ENCODE measurements at places on chromosomes 16 and 17.

DNA sequence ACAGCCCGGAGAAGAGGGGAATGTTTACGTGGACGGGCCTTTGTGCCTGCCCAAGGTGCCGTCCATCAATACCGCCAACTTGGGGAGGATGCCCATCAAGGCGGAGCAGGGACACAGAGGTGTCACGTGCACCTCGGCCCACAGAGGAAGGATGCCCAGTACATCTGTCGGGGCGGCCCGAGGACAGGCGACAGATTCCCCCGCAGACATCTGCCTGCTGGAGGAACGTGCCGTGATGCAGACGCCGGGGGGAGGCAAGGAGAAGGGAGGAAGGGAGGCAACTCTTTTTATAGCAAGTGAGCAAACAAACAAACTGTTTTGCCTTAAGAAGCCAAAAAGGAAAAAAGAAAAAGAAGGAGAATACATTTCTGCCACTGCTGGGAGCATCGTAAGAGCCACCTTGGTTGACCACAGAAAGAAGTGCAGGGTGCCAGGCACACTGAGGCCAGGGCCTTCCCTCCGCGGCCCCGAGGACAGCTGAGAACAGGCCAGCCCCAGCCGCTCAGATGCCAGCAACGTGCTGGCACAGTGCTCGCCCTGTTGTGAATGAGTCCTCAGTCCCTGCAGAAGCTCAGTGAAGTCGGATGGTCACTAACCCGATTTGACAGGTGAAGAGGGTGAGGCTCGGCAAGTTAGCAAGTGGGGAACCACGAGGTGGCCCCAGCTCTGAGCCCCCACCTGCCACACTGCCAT, 146.4 kb downstream of the RBFOX3 start:
- no peak for DNase-seq

DNA sequence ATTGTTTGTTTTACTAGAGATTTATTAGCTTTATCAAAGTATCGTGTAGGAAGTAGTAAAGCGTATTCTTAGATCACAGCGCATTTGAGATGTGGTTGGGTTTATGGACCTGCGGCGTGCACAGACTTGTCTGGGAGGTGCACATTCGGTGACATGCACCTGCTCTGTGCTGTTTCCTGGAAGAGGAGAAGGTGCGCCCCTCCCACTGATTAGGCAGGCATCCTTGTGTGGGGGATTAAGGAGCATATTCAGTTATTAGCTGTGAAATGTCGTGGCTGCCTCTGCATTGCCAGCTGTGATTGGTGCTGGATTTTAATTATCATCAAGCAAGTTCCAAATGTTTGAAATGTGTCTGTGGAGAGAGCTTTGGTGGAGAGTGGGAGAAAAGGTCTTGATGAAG, 903.8 kb upstream of the RBFOX1 start:
- DNase-seq, result no peak

DNA sequence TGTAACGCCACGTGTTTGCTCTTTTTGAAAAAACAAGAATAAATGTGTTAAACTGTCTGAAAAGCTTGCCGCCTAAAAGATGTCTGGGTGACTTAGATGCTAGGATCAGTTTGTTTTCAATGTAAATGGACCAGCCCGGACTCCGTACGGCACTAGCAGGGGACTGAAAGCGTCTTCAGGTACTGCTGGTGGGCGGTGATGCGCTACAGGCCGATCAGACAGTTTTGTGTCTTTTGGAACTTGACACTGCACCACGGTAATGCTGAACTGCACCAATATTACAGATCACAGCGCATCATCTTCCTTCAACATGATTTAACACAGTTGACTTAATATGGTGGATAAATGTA, 727 bp upstream of the MBTPS1 start:
- DNase-seq, result no peak

DNA sequence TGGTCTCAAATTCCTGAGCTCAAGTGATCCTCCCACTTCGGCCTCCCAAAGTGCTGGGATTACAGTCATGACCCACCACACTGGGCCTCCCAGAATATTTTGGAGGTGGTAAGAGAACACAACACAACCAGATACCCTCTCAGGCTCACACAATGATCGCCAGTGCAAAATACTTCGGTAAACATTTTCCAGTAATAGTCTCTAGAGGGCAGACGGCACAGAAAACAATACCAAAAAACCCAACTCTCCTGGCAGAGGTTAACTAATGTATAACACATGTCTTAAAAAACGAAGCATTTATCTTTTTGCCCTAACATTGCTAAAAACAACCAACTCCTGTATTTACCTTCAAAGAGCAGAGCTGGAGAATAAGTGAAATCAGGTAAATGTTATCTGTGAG, 10.5 kb downstream of the NUFIP2 start:
- no peak for DNase-seq

DNA sequence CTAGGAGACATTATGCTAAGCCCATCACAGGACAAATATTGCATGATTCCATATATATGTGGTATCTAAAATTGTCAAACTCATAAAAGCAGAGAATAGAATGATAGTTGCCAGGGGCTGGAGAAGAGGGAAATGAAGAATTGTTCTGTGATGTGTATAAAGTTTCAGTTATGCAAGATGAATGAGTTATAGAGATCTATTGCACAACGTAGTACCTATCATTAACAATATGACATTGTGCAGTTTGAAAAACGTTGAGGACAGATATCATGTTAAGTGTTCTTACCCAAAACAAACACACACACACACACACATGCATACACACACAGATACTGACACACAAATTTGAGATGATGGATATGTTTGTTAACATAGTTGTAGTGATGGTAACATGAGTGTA, 871.6 kb upstream of the GOT2 start:
- no peak for DNase-seq

DNA sequence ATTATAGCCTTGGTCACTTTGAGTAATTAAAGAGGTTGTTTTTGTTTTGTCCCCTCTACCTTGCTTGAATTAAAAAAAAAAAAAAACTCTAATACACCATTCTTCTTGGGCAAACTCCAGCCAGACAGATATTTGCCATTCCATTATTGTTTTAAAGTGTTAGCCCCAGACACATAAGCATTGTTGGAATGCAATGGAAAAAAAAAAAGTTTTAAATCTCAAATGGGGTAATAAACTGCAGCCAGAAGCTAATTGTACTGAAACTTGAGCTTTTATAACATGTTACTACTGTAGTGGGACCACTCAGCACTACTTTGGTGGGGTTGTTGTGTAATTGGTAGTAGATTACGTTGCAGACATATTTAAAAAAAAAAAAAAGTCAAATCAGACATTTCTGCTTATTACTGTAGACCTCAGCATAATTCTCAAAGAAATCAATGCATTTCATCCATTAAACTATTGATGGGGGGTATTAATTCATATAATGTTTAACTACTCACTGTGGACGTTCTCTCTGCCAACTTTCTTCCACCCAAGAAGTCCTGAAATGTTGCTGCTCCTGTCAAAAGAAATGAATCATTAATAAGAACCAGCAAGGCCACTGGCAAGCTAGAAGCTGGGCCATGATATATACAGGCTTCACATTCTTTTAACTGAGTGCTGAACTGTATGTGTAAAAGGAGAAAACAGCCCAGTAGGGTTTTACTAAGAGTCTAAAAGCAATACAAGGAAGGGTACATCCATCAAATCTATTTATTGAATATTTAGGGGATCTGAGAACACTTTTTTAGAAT, 626.6 kb upstream of the SOX9 start:
- DNase-seq, result no peak

- no peak for DNase-seq
Measured at GRCh38 chr16:1560866-1561265, 27.4 kb downstream of the TMEM204 start.

DNA sequence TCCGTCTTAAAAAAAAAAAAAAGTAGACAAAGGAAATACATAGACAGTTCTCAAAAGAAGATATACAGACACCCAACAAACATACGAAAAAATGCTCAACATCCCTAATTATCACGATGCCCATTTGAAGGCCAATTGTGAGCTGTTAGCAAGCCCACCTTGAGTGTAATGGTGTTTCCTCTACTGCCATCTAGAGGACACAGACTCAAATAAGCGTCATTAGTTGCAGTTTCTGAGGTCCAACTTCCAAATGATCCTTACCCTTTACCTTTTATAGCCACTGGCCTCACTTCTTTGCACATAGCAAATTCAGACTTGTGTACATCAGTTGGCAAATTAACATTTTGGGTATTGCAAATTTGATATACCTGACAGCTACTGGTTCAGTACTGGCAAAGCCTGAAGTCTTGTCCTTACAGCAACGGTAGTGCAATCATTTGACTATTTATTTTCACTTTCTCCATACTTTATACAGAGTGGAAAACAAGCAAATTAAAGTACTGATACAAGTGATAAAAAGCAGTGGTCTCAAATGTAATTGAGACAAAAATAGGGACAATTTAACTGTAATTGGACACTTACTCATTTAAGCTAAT, 536.3 kb upstream of the EEF2KMT start:
- no peak for DNase-seq

DNA sequence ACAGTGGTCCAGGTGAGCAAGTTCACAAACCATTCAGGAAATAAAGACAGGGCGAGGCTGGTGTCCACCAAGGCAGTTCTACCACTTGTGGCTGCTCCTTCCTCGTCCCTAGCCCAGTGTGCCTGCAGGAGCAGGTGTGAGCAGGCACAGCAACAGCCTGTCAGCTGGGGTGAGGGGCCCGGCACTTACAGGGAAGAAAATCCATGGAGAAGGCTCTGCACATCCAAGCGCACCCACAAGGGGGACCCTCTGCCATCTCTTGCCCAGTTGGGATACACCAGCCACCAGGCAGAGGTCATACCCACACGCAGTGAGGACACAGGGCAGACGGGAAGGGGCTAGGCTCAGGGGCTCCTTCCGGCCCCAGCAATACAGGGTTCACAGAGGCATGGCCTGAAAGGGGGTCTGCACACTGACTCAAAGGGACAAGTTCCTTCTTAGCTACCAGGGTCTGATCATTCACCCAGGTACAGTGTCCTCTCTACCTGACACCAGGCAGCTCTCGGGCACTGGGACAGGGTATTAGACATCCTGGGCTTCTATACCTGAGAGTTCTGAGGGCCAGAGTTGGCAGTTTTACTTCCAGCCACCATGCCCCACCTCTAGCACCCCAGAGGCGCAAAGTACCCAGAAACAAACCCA, 27.0 kb downstream of the CDIP1 start:
- DNase-seq, result no peak

DNA sequence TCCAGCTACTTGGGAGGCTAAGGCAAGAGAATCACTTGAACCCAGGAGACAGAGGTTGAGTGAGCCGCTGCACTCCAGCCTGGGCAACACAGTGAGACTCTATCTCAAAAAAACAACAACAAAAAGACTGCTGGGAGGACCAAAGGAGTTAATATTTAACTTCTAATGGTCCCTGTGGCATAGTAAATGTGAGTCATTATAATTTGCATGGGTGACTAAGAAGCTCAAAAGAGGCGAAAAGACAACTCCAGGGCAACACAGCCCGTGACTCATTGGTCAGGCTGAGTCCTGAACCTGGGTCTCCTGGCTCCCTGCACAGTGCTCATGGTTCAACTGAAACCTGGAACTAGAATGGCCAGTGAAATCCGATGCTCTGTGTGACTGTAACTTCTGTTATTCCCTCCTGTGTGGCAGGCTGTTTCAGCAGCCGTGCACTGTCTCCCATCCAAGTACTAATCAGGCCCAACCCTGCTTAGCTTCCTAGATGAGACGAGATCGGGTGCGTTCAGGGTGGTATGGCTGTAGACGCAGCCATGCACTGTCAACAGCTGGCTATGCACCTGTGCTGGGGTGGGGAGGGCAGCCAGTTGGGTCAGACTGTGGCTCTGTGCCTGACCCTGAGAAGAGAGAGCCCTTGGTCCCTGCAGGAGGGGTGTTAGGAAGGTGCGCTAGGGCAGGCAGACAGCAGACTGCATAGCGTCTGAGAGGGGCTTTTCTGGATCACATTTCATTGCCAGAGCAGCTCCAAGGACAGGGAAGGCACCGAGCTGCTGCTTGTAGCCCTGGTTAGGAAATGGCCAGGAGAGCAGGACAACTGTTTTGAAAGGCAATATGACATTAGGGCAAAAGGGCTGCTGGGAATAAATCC, 14.5 kb upstream of the GPRC5C start:
- DNase-seq, result no peak

- DNase-seq, result no peak
Measured at GRCh38 chr17:41419716-41420115, 4.7 kb downstream of the KRT37 start.

- DNase-seq, result no peak
Measured at GRCh38 chr17:69246726-69247375, 18.2 kb upstream of the ABCA10 start.

- DNase-seq, result no peak
Measured at GRCh38 chr16:85123891-85124635, 11.8 kb upstream of the CIBAR2 start.

DNA sequence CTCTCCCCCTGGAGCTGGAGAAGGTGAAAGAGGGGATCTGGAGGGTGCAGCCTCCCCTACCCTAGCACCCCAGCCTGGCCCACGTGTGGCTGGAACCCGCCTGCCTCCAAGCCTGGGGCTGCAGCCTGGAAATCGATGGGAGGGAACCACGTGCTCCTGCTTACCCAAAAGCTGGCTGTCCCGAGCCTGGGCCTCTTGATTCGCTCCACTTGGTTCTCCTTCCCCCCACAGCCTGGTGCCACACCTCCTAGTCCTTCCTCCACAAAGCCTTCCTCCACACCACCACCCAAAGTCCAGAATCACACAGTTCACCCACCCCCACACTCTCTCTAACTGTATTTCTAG, 29.3 kb downstream of the CFAP20 start:
- DNase-seq, result no peak

GRCh38 chr17:43637563-43638323, 24.0 kb downstream of the MEOX1 start:
- DNase-seq, result no peak

DNA sequence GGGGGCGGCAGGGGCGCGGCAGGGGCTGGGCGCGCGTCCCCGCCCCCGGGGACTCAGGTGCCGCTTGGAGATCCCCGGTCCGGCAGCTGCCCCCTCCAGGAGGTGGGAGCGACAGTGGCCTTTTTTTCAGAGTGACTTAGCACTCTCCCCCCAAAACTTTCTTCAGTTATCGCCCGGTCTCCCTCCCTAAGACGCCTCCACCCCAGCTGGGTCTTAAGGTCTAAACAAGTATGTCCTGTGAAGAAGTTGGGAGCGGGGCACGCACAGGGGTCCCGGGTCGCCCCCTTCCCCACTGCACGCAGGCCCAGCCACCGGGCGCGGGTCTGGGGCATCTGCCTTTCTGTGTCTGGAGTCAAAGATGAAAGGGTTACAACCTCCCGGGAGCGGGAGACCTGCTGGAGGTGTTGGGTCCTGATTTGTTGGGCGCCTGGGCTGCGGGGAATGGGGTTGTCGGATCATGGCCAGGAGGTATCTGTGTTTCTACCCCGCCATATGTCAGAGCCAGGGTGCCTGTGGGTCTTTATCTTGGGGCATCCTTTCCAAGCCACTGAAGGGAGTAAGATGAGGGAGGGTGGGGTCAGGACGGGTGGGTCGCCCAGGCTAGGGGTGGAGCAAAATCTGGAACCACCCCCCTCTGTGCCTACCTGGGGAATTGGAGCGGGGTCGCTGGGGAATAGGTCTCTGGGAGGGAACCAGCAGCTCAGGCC, 757 bp downstream of the FMNL1 start:
- no peak for DNase-seq
